LHCN-M2 (cell line): ENCODE measurements at places on chromosomes 6 and 20. TPM values are rescaled to one million over a fixed set of nuclear protein-coding genes. Genes with fewer than 3 reads are reported as not detected.

DNA sequence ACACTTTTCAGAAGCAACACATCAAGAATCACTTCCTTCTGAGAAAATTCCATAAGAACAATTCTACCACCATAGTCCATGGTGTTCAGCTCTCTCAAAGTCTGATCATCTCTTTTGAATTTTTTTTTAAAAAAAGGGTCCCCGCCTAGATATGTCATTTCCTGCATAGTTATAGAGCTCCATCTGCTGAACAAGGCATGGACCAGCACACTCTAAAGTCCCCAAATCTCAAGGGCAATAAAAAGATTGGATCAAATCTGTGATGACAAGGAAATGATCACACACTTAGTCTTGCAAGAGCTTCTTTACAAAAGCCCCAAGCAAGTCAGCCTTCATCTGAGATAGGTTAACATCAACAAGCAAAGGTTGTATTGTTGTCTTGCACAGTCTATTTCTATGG lies 100.7 kb upstream of the STMND1 start:
- peak; percentile 26 for DNase-seq

- peak; percentile 83 for DNase-seq
Observed at GRCh38 chr20:57902473-57902872, 192.7 kb upstream of the PMEPA1 start.

- no peak for DNase-seq
Observed at GRCh38 chr20:25062841-25063240, 4.9 kb upstream of the ACSS1 start.

GRCh38 chr6:107868867-107869611 lies 44.9 kb upstream of the SCML4 start:
- no peak for DNase-seq

DNA sequence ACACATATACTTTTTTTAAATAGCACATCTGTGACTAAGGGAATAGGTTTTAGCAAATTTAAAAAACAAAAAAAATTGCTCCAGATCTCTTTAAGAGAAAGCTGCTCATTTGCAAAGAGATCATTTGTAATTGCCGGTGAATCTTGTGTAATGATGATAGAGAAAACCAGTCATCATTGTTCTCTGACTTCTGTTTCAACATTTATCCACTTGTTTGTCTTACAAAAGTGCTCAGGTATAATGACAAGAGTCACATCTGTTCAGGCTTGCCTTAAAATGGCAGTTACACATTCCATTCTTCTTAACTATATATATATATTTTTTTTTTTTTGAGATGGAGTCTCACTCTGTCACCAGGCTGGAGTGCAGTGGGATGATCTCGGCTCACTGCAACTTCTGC lies 165.2 kb downstream of the AIG1 start:
- no peak for DNase-seq

- no peak for DNase-seq
Observed at GRCh38 chr6:53530346-53530745, 14.6 kb downstream of the GCLC start.

DNA sequence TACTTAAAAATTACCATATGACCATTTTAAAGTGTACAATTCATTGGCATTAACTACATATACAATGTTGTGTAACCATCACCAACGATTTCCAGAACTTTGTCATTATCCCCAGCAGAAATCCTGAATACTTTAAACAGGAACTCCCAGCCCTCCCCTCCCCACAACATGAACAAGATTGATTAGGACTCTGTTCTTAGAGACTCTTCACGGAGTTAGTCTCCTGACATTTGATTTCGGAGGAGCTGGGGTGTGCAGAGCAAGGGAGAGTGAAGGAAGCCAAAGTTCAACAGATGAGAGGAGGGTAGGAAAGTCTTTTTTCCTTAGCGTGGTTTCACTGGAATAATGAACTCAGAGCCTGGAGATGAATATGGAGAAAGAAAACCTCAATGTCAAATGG lies 17.2 kb upstream of the QKI start:
- no peak for DNase-seq

GRCh38 chr20:60365882-60366281 lies 407.7 kb downstream of the CDH26 start:
- DNase-seq: no peak

DNA sequence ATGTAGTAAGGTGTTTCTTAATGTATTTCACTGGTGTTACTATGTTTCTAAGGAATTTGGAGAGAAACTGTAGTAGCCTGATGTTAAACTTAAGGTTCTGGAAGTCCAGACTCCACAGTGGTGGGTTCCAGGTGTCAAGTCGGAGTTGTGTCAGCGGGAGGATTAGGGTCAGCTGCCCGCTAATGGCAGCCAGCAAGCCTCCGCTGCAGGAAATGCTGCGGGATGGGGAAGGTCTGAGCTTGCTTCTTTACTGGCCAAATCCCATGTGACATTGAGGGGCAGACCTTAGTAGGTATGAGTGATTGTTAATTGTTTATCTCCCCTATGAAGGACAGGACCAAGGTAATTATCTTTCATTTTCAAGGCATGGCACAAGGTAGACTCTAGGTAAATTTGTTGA lies 3.7 kb upstream of the ARID1B start:
- no peak for DNase-seq

GRCh38 chr20:23257848-23258746 lies 92.5 kb upstream of the NXT1 start:
- peak; percentile 90 for DNase-seq

DNA sequence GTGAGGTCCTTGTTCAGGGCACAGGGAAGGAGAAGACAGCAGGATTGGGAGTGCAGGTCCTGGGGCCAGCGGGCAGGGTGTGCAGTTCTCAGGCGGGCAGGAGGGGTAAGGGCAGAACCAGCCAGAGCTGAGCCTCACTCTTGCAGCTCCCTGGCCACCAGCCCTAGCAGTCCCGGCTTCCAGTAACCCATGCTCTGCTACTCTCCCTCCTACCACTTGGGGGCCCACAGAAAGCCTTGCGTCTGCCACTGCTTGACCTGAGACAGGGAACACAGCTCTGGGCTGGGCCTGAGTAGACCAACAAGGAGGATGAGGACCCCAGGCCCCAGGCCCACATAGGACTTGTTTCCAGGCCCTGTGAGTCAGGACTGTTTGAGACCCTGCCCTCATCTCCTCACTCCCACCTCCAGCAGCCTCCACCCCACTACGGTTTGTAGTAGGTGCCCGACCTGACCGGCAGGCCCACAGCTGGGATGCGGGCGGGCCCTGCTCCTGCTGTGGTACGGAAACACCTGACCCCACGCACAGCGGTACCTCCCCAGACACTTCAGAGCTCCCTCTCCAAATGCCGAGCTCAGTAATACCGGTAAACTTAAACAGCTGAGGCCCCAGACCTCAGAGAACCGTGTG lies 39.2 kb downstream of the KCNK5 start:
- DNase-seq: no peak

DNA sequence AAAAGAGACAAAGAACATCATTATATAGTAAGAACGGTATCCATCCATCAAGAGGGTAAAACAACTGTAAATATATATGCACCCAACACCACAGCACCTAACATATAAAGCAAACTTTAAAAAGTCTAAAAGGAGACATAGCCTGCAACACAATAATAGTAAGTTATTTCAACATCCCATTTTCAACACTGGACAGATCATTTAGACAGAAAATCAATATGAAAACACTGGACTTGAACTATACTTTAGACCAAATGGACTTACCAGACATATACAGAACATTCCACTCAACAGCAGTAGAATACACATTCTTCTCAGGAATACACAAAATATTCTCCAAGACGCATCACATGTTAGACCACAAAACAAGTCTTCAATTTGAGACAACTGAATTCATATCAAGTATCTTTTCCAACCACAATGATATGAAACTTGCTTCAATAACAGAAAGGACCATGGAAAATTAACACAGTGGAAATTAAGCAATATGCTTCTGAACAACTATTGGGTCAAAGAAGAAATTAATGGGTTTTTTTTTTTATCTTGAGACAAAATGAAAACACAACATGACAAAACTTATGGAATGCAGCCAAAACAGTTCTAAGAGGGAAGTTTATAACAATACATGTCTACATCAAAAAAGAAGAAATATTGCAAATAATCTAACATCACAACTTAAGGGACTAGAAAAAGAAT lies 23.9 kb upstream of the ASF1A start:
- DNase-seq: peak; percentile 70

GRCh38 chr6:13445005-13445743 lies 42.2 kb downstream of the GFOD1 start:
- no peak for DNase-seq

DNA sequence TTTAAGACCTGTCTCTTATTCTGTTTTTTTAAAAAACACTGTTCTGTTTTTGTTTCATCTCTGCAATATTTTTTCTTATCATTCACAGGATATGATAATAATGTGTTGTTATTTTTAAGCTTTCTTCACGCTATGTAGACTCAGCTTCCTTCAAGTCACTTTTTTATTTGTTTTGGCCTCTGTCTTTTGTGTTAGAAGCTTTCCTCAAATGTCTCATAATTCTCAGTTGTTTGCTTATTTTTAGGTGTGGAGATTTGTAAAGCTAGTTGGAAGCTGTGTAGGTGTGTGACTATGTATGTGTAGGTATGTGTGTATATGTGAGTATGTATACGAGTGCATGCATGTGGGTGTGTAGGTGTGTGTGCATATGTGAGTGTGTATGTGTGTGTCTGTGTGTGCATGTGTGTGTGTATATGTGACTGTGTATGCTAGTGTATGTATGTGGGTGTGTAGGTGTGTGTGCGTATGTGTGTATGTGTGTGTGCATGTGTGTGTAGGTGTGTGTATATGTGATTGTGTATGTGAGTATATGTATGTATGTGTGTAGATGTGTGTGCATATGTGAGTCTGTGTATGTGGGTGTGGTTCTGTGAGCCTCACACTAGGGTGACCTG lies 16.3 kb upstream of the VEGFA start:
- DNase-seq: no peak

DNA sequence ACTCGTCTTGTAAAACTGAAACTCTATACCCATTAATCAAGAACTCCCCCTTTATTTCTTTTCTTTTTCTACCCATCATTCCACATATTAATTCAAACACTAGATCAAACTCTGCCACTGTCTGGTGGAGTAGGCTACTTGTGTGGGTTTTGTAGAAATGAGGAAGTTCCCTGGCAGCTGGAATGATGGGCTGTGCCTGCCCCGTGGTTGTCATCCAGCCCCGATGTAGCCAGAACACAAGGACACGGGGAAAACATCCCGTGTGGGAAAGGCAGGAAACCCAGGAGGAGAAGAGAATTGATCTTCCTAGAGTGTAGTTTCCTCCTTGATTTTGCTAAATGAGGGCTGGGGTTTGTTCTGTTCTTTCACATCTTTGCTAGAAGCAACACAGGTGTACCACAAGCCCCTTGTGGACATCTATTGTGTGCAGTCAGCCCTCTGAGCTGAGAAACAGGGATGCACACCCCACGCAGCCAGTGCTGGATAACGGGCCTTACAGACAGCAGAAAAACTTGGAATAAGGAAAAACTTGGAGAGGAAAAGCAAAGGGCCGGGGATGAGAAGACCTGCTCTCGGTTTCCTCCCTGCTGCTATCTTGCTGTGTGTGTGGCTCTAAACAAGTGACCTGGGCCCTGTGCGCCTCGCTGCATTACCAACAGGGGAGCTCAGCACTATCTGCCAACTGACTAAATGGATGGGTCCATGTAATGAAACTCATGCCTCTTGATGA lies 88.0 kb downstream of the SCML4 start:
- DNase-seq: no peak

GRCh38 chr6:14682812-14683211 lies 563.1 kb upstream of the JARID2 start:
- peak; percentile 65 for DNase-seq

- no peak for DNase-seq
Observed at GRCh38 chr6:34032856-34033255, 113.0 kb downstream of the GRM4 start.

DNA sequence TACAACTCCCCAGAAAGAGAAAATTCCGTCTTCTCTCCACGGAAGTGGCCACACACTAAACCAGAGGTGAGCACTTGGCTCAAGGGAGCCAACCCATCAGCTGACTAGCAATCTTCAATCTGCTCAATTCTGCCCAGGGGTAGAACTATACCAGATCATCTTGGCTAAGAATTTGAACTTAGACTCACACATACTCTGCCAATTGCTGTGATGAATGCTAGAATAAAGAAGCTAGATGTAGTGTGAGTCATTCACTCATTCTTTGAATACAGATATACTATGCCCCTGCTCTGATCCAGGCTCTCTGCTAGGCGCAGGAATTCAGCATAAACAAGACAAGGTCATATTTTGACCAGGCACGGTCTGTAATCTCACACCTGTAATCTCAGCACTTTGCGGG lies 147.9 kb upstream of the SHLD1 start:
- no peak for DNase-seq

Gene KCNK15
- not detected in 2 replicates for total RNA-seq

Gene GMPR
- total RNA-seq: 4.9 and 6.0 TPM in 2 replicates

Gene SLC52A3
- not detected in 2 replicates for total RNA-seq

Gene FAM83B
- not detected in 2 replicates for total RNA-seq

Gene B3GAT2
- total RNA-seq: under 0.01 TPM in 1 of 2 replicates, not detected in the other

Gene KCNK17
- not detected in 2 replicates for total RNA-seq

Gene C20orf141
- total RNA-seq: not detected in 2 replicates

Gene DUSP15
- total RNA-seq: 0.11 TPM in 1 of 2 replicates, not detected in the other

Gene DPPA5
- total RNA-seq: not detected in 2 replicates

Gene CRISP3
- not detected in 2 replicates for total RNA-seq

Gene PTCRA
- total RNA-seq: not detected in 2 replicates

Gene DLL1
- total RNA-seq: 4.7 and 9.7 TPM in 2 replicates

Gene PTPRK
- total RNA-seq: 41.7 and 50.9 TPM in 2 replicates

Gene RHAG
- total RNA-seq: not detected in 2 replicates

Gene ERVFRD-1
- not detected in 2 replicates for total RNA-seq

Gene C6orf141
- total RNA-seq: 4.5 and 6.5 TPM in 2 replicates
